ENCODE measurements at places on chromosomes 16 and 17.
A peak's percentile ranks its signal among the peaks of the same experiment; 100 is the strongest.

- DNase-seq = no peak
Observed at GRCh38 chr17:80815151-80815681, 176.4 kb upstream of the CHMP6 start.

GRCh38 chr17:39101091-39101490 is 50.3 kb downstream of the PLXDC1 start:
- no peak for DNase-seq

DNA sequence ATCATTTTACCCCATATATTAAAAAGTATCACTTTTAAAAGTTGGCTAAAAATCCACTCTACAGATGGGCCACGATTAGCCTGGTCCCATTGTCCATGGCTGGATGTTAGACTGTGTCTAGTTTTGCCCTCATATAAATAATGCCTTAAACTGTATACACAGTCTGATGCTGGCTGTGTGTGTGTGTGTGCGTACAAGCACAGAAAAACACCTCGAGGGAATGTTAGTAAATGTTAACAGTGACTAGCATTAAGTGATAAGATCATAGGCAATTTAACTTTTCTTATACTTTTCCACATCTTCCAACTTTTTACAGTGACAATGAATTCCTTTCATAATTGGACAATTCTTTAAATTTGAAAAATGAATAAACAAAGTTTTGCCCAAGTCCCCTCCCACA is 8.2 kb downstream of the NOS2 start:
- DNase-seq = no peak

DNA sequence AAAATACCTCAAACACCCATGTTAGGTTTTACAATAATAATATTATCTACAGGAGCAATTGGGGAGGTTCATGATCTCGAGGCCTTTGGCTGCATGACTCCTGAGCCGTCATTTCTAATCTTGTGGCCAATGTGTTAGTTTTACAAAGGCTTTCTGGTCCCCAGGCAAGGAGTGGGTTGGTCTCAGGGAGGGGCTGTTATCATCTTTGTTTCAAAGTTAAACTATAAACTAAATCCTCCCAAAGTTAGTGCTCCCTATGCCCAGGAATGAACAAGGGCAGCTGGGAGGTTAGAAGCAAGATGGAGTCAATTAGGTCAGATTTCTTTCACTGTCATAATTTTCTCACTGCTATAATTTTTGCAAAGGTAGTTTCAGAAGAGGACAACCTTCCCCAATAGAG is 9.1 kb upstream of the CCL5 start:
- DNase-seq = no peak

GRCh38 chr17:68455901-68456338 is 1.4 kb downstream of the WIPI1 start:
- DNase-seq = peak; percentile 94

GRCh38 chr16:68403704-68404103 is 44.6 kb downstream of the SMPD3 start:
- no peak for DNase-seq

DNA sequence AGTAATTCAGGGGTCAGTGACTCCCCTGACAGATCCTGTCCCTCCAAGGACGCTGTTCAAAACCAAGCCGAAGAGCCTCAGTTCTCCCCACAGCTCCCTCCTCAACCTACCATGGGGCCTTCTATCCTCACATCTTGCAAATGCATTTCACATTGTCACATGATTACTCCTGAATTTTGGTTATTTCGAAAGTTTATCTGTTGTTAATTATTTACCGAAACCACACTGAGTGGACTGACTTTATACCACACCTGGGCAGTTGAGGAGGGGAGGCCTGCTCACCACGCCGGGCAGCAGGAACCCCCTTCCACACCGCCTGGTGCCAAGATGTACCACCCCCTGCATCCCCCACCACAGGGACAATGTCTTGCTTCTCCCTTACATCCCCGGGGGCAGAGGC is 4.7 kb downstream of the TIMP2 start:
- no peak for DNase-seq

GRCh38 chr16:49643429-49644144 is 212.3 kb downstream of the ZNF423 start:
- peak; percentile 93 for DNase-seq

DNA sequence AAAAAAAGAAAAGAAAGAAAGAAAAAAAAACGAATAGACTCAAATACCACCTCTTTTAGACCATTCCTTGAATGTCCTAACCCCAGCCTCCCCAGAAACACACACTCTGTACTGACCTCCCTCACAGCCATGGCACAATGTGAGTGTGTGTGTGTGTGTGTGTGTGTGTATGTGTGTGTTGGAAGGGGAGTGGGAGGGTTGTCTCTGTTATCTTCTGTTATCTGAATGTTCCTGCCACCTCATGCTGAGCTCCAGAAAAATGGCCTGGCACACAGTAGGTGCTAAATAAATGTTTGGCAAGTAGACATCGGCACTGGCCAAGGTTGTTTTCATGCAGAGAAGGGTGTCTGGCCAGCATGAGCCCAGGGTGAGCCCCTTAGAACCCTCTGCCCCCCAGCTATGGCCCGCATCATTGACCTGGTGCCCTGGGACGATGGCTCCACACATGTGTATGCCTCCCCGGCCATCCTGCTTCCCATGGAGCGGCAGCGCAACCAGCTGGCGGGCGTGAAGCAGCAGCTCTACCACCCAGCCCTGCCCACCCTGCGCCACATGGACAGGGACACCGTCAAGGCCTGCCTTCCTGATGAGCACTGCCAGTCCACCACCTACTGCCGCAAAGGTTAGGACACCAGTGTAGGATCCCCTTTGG is 6.6 kb upstream of the CNGB1 start:
- DNase-seq = no peak

- peak; percentile 49 for DNase-seq
Observed at GRCh38 chr17:68775318-68775717, 174.2 kb upstream of the FAM20A start.

DNA sequence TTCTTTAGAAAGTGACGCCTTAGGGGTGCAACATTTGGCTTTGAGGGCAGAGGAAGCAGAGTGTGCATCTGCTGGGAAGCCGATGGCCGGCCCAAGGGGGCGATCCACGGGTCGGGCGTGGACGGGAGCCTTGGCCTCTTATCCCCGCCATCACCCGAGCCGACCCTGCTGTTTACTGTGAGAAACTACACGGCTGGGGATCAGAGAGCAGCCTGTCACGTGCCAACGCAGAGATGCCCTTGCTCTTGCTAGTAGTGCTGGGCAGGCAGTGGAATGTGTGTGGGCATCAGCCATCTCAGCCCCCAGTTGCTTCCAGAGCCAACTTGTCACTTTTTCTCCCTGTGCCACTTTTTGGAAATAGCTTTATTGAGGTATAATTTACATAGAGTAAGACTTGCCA is 26.7 kb upstream of the ITGB4 start:
- no peak for DNase-seq

DNA sequence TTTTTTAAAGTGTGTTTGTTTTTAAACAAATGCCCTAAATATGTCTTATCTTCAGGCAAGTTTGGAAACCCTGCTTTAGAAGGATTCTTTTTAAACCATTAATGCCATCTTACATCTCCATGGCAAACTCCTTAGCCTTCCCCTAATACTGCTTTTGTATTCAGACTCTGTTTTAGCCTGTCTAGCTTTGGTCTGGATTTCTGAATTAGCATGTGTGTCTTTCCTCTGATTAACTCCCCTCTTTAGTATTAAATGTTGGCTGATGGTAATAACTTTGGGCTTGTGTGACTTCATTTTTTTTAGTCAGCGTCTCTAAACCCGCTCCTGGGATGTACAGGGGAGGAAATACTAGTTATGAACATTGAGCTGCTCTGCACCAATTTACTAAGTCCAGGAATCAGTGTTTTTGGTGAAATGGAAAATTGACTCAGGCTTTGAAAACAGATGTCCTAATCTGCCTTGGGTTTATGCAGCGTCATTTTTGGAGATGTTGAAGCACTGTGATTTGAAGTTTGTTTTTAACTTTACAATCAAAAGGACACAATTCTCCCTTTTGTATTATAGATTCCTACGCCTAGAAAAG is 22.2 kb downstream of the WIPF2 start:
- no peak for DNase-seq

DNA sequence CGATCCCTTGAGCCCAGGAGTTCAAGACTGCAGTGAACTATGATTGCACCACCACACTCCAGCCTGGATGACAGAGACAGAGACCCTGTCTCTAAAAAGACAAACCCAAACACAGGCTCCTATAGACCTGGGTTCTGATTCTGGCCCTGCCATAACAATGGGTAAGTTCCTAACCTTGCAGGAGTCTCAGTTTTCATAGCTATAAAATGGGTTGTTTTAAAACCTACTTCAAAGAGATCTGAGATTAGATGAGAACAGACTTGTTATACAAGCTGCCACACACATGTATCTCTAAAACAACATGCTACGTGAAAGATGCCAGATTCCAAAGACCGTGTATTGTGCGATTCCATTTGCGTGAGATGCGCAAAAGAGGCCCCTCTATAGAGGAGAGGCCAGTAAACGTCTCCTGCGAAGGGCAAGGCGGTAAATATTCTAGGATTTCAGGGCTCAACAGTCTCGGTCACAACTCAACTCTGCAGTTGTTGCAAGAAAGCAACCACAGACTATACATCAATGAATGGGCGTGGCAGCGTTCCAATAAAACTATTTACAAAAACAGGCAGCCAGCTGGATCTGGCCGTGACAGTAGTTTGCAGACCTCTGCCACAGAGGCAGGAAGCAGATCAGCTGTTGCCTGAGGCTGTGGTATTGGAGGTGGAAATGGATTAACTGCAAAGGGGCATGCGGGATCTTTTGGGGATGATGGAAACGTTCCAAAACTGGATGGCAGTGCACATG is 5.9 kb downstream of the CORO7 start:
- DNase-seq = peak; percentile 92

DNA sequence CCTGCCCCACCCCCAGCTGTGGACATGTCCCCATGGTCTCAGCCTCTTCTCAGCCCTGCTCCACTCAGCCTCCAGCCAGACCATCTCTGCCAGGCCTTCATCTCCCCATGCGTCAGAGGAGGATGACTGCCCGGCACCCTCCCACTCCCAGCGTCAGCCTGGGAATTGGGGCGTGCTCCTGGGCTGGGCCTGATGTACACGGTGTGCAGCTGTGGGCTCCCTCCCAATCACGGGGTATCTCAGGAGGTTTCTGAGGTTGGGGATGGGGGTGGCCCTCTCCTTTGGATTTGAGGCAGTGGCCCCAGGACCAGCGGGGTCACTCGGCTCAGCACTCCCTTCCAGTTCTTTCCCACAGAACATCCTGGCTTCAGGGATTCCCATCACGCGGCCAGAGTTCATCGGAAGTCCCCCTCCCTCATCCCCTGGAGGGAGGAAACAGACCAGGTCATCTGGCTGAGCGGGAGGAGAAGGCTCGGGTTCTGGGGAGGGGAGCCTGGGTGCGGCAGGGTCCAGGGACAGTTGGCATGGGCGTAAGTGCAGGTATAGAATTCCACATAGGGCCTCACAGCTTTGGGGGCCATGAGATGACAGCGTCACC is 36.9 kb downstream of the SOCS3 start:
- peak; percentile 78 for DNase-seq

DNA sequence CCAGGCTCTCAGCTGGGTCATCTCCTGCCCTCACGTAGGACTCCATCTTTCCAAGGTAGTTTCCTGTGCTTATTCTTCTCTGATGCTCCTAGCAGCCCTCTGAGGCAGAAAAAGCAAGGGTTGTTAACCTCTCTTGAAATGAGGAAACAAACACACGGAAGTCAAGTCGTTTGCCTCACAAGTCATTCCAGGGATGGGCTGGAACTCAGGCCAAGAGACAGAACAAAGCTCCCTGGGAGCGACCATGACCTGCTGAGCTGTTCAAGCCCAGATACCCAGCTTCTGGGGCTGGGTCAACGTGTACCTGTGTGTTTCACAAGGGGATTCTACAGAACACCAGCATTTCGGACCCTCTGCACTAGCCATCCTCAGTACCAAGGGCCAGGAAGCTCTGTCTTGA is 28.1 kb downstream of the SRL start:
- DNase-seq = peak; percentile 52

- DNase-seq = no peak
Observed at GRCh38 chr16:70429888-70430666, 8.8 kb downstream of the ST3GAL2 start.

GRCh38 chr16:88715312-88716190 is 9.2 kb downstream of the CTU2 start:
- DNase-seq = no peak

GRCh38 chr17:82528484-82529265 is 9.1 kb downstream of the FOXK2 start:
- DNase-seq = peak; percentile 53

GRCh38 chr16:30092373-30093010 is 768 bp upstream of the TBX6 start:
- peak; percentile 82 for DNase-seq

DNA sequence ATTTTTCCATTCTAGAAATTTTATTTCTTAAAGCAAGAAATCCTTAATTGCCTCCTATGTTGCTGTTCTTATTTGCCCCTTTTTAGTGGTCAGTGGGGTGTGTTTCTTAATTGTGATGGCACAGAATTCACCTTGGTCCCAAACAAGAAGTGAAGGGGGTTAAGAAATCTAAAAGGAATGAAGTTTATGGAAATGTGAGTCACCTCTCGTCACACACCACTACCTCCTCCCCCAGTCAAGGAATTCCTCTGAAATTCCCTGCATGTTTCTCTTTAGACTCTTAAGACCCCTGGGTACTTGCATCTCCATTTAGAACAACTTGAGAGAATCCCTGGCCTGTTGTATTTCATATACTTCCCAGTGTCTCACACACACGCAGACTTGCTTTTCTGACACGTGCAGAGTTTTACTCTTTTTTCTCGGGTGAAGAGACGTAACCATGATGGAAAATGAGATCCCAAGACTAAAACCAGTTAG is 247.4 kb downstream of the PRKCA start:
- DNase-seq = peak; percentile 74

GRCh38 chr17:13986855-13987254 is 82.4 kb upstream of the COX10 start:
- no peak for DNase-seq

DNA sequence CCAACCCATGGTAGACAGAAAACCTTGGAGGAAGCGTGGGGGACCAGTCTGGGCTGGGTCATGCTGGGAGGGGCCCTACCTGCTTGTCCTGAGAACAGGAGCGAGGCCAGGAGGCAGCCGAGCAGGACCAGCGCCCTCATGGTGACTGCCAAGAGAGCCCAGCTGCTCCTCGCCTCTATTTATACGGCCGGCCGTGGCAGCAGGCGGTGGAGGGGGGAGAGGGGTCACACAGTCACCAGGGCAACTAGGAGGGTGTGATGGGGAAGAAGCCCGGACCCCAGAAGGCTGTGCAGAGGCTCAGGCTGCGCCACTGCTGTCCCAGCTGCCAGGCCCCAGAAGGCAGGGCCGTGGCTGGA is at the start of gene SRL:
SRL (minus strand) TSS at position 153 of the 356 bp plus-strand sequence; CDS start at position 140, 13 bp downstream.
- DNase-seq = no peak

GRCh38 chr16:81831722-81832126 is 52.6 kb downstream of the PLCG2 start:
- no peak for DNase-seq

DNA sequence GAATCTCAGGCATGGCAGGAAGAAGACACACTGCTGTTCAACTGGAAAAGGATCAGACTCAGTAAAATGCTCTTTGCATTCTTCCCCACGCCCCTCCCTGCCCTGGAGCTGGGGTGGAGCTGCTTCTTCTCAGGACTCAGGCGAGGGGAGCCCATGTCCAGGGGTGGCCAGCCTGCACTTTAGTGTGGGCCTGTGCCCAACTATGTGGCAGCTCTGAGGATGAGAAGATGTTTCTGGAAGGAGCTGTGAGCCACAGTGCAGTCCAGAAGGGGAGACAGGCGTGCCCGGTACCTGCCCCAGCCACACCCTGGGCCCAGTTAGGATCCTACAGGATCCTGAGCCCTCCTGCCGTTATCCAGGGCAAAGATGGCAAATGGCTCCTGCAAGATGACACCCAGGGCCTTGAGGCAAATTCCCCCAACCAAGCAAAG is 120.3 kb downstream of the ANKRD11 start:
- no peak for DNase-seq

GRCh38 chr17:74532115-74532514 is 840 bp upstream of the CD300LB start:
- DNase-seq = no peak
